Naive thymus-derived CD8-positive, alpha-beta T cell (primary cell): ENCODE measurements at places on chromosomes 12 and 14. TPM values are rescaled to one million over a fixed set of nuclear protein-coding genes. Genes with fewer than 3 reads are reported as not detected.

GRCh38 chr12:87198181-87198580 is 831.0 kb downstream of the C12orf50 start:
- no peaks in the 10 kb centered on the region for H3K36me3 ChIP-seq
- no peak overlapping the region for H3K4me3 ChIP-seq
- no peaks in the 10 kb centered on the region for H3K4me1 ChIP-seq
- no peaks in the 10 kb centered on the region for H3K27me3 ChIP-seq
- no peak overlapping the region for H3K27ac ChIP-seq
- DNase-seq, result no peak

Gene AMHR2
- total RNA-seq, result not detected

- peaks cover 3% of the 10 kb centered on the region for H3K4me1 ChIP-seq
- H3K27ac ChIP-seq, result no peak overlapping the region
- no peaks in the 10 kb centered on the region for H3K27me3 ChIP-seq
- no peaks in the 10 kb centered on the region for H3K36me3 ChIP-seq
- no peak overlapping the region for H3K4me3 ChIP-seq
Observed at GRCh38 chr12:25269701-25270100, 19.0 kb upstream of the KRAS start.

- H3K27ac ChIP-seq, result no peak overlapping the region
- peaks cover 20% of the 10 kb centered on the region for H3K4me1 ChIP-seq
- H3K27me3 ChIP-seq, result peaks cover 5% of the 10 kb centered on the region
- no peak for DNase-seq
Observed at GRCh38 chr12:68261896-68262295, 8.5 kb upstream of the IL22 start.

GRCh38 chr12:3003357-3003992 is 44.3 kb downstream of the TEAD4 start:
- H3K4me3 ChIP-seq, result no peak overlapping the region
- no peak overlapping the region for H3K27ac ChIP-seq
- DNase-seq, result no peak

Gene SRRM4
- total RNA-seq, result not detected

Gene RGS6
- not detected for total RNA-seq

Gene CATSPERB
- total RNA-seq, result 6.3 TPM

- no peaks in the 10 kb centered on the region for H3K4me1 ChIP-seq
- DNase-seq, result no peak
- no peaks in the 10 kb centered on the region for H3K36me3 ChIP-seq
- no peak overlapping the region for H3K4me3 ChIP-seq
- no peak overlapping the region for H3K27ac ChIP-seq
Observed at GRCh38 chr12:87469295-87469694, 559.9 kb downstream of the C12orf50 start.

- H3K27me3 ChIP-seq, result no peaks in the 10 kb centered on the region
- peak; percentile 34 for DNase-seq
- H3K27ac ChIP-seq, result peak overlapping the region; percentile 100
- no peaks in the 10 kb centered on the region for H3K36me3 ChIP-seq
Observed at GRCh38 chr12:76085520-76085868, 1.0 kb upstream of the NAP1L1 start.

Gene GARIN6
- total RNA-seq, result not detected

DNA sequence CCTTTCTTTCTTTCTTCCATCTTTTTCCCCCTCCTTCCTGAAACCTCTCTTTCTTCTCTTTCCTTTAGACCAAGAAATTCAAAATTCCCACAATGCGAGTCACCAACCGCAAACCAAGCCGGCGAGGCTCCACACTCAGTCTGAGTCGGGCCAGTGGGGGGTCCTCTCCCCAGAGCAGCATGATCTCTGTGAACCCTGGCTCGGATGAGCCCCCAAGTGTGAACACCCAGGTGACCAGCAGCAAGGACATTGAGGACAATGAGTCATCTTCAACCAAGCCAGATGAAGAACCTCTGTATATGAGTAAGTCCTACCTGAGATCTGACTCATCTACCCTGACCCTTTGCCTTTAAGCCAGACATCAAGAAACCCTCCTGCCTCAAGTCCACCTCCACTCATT is 88.6 kb upstream of the TMEM233 start:
- no peak overlapping the region for H3K4me3 ChIP-seq
- DNase-seq, result no peak
- no peaks in the 10 kb centered on the region for H3K36me3 ChIP-seq
- no peaks in the 10 kb centered on the region for H3K4me1 ChIP-seq
